Activated naive CD4-positive, alpha-beta T cell treated with Interleukin-2 at 50 U/mL for 16 hours (primary cell): ENCODE measurements at places on chromosomes 13 and 19.

DNA sequence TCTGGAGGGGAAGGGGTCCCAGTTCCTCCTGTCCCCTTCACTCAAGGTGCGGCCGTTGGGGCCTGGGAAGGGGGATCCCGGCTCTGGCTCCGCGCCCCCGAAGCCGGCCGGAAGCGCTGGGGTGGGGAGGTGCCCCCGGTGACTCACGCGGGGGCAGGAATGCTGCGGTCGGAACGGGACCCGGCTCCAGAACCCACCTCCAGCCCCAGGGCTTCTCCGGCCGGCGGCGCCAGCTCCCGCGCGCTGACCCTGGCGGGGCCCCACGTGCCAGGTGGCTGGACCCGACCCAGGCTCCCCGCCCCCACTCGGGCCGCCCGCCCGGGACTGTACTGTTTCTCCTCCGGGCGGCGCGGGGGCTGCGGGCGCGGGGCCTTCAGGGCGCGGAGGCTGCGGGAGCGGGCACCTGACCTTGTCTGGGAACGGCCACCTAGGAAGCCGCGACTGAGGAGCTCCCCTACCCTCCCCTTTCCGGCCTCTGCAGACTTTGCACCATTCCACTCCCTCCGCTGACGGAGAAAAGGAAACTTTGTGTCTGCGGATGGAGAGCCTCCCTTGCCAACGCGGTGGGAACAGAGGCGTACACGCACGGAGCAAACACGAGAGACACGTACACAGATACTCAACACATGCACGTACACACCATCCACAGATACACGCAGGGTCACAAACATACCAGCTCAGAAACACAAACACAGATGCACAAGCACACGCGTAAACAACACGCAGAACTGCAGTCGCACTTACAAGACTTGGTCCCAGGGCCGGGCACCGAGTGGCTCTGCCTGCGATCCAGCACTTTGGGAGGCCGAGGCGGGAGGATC lies 7.2 kb downstream of the AXL start:
- DNase-seq = peak; percentile 47

DNA sequence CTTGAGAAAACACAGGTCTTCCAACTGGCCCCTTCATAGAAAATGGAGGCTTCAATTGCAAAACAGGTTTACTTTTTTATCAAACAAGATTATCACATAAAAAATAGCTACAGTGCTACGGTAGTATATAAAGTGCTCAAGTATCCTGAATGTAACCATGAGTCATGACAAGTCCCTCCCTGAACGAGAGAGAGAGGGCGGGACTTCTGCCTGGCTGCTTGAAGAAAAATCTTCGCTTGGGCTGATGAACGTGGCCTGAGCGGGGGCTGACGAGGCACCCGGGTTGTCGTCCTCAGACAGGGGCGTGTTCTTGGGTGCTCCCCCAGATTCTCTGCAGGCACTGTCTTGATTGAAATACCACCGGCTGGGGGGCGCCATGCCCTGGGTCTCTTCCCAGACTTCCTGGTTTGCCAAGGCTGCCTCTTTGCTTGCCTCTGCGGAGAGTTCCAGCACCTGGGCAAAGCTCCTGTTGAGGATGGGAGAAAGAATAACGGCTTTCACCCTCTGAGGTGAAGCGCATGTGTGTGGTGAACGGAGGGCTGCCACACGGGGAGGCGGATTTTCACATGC lies 23.2 kb upstream of the CPAMD8 start:
- DNase-seq = no peak

DNA sequence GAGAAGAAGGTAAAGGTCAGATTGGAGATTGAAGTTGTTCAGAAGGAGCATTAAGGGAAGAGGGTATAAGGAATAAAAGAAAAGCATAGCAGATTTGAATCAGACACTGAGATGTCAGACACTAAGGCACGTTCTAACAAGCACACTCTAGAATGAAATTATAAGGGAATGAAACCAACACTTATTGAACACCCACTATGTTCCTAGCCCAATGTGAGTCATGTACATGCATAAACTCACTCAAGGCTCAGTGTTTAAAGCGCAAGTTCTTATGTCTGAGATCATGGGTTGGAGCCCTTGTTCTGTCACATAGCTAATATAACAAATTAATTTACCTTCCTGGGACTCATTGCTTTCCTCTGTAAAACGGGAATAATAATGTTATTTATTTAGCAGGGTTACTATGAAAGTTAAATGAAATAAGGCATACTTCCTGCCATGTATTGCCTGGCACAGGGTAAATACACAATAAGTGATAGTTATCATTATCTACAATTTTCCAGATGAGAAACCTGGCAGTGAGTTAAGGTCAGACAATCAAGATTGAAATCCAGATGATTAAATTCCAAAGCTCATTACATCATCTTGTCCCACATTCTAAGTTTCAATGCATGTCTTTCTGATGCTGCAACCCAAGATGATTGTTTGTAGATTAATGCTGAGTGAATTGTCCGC lies 68.3 kb upstream of the DACH1 start:
- DNase-seq = no peak

DNA sequence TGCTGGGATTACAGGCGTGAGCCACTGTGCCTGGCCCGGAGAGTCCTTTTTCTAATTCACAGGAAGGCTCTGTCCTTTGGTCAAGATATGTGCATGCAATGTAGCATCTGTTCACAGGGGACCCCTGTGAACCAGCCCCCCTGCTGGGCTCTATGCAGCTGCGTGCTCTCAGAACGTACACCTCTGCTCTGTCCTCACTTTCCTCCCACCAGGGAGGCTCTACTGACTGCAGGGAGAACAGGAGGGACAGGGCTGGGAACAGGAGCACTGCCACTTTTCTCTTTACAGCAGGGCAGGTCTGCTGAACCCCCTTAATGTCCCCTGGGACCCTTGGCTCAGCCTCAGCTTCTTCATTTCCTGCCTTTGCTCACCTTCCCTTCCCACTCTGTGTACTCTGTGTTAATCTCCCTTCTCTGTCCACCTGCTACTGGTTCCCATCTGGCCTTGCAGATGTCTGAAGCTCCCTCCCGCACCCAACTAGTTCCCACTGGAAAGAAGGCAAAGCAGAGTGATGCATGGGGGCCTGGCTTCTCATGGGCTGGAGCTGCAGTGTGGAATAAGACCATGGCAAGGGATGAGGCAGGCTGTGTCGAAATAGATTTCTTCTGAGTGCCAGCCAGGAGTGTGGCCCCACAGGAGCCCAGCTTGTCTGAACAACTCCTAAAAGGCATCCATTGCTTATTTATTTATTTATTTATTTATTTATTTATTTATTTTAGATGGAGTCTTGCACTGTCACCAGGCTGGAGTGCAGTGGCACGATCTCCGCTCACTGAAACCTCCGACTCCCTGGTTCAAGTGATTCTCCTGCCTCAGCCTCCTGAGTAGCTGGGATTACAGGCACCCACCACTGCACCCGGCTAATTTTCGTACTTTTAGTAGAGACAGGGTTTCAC lies 7.2 kb downstream of the ADGRE2 start:
- no peak for DNase-seq

DNA sequence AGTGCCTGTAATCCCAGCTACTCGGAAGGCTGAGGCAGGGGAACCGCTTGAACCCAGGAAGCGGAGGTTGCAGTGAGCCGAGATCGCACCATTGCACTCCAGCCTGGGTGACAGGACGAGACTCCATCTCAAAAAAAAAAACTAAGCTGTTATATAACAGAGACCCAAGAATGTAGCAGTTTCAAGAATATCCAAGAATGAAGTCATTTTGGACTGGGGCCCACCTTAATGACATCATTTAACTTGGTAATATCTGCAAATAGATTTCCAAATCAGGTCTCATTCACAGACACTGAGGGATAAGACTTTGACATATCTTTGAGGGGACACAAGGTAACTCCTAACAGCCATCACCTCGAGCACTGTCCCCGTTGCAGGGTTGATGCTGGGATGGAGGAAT lies 36.5 kb upstream of the MRI1 start:
- no peak for DNase-seq

DNA sequence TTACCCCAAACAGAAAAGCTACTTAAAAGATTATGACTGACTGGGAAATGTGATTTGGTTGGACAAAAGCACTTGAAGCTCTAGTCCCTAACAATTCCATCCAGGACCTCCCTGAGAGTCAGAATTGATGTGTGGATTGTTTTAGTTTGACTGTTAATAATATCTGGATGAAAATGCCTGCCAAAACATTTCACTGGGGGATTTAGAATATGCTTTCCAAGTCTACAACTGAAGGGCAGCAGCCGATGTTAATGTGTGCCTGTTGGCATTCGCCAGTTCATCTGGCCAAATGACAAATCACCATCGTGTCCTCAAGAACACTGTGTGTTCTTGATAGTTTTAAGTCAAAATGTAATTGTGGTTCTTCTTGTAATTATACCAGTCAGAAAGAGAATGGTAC lies 76.0 kb upstream of the TSC22D1 start:
- no peak for DNase-seq

DNA sequence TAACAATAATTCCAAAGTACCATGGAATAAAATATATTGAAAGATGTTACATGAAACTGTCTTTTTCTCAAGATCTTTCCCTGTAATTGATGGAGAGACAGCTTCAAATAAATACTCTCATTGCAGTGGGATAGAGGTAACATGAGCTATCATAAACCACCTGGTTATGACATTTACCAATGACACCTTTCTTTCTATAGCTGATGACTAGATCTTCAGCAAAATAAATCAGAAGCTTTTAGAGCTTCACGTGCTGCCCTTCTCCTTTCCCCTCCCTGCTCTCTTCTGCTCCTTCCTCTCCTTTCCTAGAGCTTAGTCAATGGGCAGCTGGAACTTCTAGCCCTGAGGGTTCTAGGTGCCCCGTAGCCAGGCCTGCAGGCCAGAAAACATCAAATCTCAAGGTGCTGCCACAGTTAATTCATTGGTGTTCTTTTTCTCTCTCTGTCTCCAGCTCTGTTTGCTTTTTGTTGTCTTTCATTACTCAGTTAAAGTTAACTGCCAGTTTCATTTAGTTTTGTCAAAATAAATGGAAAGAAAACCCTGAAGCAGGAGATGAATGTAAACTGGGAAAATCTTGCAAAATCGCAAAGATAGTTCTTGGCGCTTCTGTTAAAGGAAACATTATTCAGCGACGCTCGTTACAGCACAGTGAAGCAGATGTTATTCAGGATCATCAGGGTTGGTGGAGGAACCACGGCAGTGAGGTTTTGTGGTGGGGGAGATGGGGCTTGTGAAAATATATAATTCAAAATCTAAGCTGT lies 8.3 kb upstream of the METTL21C start:
- no peak for DNase-seq

- no peak for DNase-seq
Observed at GRCh38 chr19:55546822-55547614, 1.7 kb upstream of the SBK3 start.

DNA sequence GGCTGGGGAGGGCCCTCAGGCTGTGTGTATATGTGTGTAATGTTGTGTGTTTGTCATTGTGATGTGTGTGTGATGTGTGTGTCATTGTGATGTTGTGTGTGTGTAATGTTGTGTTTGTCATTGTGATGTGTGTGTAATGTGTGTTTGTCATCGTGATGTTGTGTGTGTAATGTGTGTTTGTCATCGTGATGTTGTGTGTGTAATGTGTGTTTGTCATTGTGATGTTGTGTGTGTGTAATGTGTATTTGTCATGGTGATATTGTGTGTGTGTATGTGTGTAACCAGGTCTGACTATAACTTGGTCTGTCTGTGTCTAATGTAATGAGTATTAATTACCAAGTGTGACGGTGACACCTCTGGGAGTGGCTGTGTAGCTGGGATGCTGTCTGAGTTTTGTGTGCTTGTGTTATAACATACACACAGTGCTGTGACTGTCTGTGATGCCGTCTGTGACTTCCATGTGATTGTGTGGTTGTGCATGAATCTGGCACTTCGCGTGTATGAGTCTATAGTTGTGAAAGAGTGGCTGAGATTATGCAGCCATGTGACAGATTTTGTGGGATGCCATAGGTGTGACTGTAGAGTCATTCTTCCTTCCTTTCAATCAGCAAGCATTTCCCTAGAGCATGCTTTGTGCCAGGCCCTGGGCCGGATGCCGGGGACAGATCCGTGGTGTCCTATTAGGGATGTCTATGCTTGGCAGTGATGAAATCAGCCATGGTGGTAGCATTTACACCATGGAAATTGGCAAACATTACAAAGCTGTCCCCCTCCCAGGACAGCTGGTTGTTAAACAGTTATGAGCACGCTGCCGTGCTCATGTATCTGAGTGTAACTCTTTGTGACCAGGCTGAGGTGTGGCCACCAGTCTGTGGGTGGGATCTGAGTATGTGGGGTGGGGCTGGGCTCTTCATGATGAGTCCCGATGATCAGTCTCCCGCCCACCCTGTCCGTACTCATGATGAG lies 6.4 kb downstream of the TNFSF14 start:
- peak; percentile 62 for DNase-seq

GRCh38 chr13:98839856-98840769 lies 87.6 kb upstream of the SLC15A1 start:
- DNase-seq = peak; percentile 42

GRCh38 chr19:14091813-14092462 lies 1.4 kb upstream of the SAMD1 start:
- peak; percentile 39 for DNase-seq

- DNase-seq = no peak
Observed at GRCh38 chr19:19145281-19145680, 7.0 kb upstream of the TMEM161A start.
